ENCODE measurements at places on chromosomes 16 and 17.
A peak's percentile ranks its signal among the peaks of the same experiment; 100 is the strongest.

- DNase-seq = no peak
Measured at GRCh38 chr16:84976644-84977400, 34.5 kb downstream of the ZDHHC7 start.

- DNase-seq = peak; percentile 59
Measured at GRCh38 chr17:7686222-7687071, 843 bp downstream of the TP53 start.

DNA sequence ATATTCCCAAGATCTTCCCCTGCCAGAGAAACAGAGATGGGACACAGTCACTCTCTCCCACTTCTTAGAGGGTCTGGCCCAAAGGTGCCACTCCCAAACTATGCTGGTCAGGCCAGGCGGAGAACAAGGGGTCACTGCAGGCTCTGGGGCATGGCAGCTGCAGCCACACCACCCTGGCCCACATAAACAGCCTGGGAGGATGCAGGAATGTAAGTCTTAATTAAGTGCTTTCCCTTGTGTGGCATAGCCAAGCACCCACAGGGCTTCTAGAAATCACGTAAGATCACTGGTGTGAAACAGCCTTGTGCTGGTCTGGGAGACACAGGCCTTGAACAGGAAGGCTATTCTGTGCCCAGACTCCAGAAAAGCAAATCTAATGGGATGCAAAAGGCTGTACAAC, 31.5 kb downstream of the ABCC12 start:
- DNase-seq = no peak

DNA sequence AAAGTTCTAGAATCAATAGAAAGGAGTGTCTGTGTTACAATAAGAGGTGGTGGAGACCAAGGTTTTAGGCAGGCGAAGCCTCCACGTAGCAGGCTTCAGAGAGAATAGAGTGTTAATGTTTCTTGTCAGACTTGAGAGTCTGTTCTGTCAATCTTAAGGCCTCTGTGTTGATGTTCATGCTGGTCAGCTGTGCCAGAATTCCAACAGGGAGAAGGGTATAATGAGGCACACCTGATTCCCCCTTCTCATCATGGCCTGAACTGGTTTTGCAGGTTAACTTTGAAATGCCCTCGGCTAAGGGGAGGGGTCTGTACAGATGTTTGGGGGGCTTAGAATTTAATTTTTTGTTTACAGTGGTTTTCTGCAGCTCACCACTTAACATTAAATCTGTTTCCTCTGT, 46.0 kb downstream of the RNF112 start:
- no peak for DNase-seq

GRCh38 chr16:30893417-30893743, 497 bp downstream of the BCL7C start:
- no peak for DNase-seq

DNA sequence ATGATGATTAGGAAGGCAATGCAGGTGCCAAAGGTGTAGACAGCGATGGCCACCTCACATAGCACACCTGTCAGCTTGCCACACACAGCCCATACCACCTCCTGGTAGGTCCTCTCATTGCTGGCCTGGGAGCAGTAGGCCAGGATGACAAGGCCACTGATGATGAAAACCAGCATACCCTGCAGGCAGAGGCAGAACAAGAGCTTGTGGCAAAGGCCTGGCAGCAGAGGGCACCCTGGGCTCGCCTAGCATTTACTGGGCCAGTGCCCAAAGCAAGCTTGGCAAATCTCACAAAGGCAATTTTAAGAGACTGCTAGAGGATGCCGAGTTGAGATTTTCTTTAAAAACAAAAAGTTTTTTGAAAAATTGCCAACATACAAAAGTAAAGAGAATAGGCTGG, 5.9 kb downstream of the SLC38A7 start:
- no peak for DNase-seq

DNA sequence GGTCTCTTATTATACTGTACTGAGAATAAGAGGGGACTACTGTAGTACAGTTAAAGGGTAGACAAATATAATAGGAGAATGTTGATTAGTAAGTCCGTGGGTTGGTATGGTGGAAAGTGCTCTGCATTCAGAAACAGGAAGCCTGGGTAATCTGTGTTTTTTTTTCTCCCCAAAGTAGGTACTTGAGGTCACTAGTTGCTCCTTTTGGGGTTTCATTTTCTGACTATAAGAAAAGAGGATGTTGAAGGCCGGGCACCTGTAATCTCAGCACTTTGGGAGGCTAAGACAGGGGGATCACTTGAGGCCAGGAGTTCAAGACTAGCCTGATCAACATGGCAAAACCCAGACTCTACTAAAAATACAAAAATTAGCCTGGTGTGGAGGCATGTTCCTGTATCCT, 42.0 kb upstream of the MMD start:
- DNase-seq = no peak

DNA sequence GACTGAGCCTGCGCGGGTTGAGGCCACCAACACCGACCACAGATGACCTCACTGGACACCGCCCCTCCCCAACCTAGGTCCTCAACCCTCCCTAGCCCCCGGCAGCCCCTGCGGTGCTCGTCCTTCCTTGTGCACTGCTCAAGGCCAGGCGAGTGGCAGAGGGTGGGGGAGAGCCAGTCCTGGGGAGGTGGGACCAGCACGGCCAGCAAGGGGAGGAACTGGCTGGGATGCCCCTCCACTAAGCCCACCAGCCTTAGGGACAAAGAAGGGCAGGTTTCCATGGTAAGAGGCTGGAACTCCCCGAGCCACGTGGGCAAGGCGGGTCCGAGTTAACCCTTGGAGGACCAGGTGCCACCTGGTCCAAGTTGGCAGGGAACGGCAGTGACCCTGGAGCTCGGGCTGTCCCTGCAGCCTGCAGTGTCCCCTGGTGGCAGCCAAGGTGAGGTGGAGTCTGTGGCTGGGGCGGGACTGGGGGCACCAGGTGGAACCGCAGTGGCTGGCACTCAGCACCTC, 9.2 kb downstream of the FSCN2 start:
- DNase-seq = no peak

DNA sequence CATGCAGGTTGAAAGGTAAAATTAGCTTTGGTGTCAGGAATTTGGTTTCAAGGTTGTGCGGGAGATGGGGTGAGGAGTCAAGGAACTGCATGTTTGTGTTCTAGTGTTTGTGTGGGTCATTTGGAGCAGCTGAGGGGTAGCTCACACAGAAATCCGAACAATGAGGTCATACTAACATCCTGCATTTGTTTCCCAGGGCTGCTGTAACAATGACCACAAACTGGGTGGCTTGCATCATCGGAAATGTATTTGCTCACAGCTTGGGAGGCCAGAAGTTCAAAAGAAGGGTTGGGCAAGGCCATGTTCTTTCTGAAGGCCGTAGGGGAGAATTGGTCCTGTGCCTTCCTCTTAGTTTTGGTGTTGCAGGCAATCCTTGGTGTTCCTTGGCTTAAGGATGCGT, 287.4 kb downstream of the HAPSTR1 start:
- DNase-seq = no peak

DNA sequence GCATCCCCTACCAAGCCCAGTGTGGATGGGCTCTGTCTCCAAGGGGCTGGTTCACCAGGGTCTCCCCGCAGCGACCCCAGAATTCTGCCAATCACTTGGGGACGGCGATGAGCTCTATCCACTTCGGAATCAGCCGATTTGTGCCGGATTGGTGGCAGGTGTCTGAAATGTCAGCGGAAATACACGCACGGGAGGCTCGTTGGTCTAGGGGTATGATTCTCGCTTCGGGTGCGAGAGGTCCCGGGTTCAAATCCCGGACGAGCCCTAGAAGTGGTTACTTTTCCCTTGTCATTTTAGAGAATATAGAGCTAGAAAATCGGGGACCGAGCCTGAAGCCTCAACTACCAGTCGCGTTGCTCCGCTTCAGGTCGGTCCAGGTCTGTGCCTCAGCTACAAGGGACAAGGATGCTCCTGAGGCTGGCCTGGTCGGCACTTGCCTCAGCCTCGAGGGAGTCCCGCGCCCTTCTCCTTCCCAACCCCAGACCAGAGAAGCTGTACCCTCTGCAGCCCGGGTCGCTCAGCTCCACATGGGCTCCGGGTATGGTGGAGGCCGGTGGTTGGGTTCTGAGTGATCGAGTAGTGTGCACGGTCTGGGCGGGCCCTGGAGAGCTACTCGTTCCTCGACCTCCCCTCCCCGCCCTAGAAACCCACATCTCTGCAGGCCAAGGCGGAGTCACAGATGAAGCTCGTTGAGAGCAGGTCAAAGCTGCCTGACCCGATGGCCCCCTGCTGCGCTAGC, 16.0 kb upstream of the OR1F1 start:
- DNase-seq = peak; percentile 62

- DNase-seq = no peak
Measured at GRCh38 chr17:11538366-11538765, 59.9 kb upstream of the DNAH9 start.

GRCh38 chr17:48527547-48527932, 3.3 kb downstream of the HOXB1 start:
- DNase-seq = no peak

- DNase-seq = no peak
Measured at GRCh38 chr16:88636488-88637265, 1.7 kb upstream of the IL17C start.

- no peak for DNase-seq
Measured at GRCh38 chr17:46039592-46040186, 40.6 kb downstream of the STH start.

DNA sequence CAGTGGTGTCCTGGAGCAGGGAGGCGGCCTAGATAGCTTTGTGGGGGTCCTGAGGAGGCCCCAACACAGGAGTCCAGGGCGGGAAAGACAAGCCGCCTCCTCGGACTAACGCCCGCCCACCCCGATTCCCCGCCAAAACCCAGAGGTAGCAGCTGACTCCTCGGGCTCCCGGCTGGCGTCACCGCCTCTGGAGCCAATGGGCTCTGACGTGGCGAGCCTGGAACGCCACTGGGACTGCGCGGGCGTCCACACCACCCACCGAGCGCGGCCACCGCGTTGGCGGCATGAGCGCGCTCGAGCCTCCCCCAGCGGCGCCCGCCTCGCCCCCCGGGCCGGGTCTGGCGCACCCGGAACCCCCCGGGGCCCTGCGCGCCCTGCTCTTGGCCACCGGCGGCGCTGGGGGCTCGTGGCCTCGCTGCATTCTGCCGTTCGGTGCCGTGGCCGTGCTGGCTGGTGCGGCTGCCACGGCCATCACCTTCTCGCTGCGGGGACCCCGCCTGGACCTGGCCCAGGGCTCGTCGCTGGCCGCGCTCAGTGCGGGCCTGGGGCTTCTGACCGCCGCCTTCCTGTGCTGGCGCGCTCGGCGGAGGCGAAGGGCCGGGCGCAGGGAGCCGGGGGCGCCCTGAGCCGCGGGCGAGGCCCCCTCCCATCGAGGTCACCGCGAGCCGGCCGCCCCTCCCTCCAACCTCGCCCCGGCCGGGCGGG, 3.4 kb upstream of the NTN3 start:
- DNase-seq = no peak

GRCh38 chr16:68954911-68955635, 111.7 kb downstream of the TANGO6 start:
- no peak for DNase-seq

DNA sequence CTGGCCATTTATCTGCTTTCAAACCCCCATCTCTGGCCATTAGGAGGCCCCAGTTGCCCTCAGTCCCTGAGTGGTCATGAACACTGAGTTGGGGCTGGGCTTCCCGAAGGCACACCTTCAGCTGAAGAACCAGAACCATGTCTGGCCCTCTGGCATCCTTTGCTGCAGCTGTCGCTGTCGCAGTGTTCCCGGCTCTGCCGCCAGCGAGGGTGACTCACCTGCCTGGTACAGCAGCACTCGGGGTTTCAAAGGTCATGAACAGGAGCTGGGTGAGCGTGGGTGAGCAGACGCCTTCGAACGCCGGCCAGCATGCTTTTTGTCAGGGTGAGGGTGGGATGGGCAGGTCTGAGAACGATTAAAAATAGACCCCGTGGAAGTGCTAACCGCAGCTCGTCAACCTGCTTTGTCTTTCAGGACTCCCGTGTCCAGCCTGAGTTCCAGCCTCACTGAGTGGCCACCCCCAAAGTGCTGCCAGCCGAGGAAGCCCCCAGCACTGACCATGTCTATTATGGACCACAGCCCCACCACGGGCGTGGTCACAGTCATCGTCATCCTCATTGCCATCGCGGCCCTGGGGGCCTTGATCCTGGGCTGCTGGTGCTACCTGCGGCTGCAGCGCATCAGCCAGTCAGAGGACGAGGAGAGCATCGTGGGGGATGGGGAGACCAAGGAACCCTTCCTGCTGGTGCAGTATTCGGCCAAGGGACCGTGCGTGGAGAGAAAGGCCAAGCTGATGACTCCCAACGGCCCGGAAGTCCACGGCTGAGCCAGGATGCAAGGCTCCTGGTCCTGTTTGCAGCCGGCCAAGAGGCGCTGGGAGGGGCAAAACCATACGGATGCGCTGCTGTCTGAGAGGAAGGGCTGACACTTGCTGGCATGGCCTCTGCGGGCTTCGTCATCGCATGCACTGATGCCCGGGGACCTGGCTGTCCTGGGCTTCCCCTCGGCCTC, 7.6 kb downstream of the SNN start:
- DNase-seq = no peak

DNA sequence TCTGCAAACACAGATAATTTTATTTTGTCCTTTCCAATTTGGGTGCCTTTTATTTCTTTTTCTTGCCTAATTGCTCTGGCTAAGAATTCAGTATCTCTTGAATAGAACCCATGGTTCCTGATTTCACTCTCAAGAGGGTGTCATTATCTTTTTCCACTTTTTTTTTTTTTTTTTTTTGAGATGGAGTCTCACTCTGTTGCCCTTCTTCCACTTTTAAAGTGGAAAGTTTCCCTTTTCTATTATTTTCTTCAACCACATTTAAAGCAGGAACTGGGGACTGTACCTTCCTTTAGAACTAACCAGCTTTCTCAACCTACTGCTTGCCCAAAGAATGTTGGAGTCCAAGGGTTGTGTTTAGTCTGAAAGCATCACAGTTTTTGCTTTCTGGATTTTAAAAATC, 31.1 kb downstream of the SLFN11 start:
- no peak for DNase-seq

DNA sequence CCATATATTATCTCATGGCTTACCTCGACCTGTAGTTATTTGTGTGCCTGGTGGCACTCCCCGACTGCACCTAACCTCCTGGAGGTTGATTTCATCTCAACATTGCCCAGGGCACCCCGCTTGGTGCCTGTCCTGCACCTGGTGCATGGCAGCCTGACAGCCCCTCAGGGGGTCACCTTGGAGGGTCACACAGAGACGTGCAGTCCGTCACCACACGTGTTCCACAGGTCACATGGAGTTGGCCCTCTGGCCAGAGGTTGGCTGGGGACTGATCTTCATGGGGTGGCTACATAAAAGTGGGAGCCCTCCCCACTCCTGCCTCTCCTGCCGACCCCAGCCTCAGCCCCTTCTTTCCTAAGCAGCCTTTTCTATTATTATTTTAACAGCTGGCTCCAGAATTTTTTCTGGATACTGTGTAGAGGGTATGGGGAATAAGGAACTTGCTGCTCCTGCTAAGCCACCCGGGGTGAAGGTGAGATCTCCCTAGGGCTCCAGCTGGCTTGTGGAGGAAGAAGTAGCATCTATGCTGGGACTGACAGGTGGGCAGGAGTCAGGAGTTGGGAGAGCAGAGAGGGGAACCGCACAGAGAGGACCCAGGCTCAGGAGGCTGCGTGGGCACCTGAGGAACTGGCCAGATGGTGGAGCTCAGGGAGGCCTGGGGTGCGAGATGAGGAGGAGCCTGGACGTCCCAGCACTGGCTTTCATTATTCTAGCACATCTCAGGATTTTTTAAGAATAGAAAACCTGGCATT, 12.5 kb upstream of the NKD1 start:
- DNase-seq = no peak

- no peak for DNase-seq
Measured at GRCh38 chr17:66002063-66002585, 189.8 kb downstream of the CEP112 start.
